ENCODE measurements at places on chromosomes 1 and 21.

GRCh38 chr1:237492359-237492758, 398.4 kb downstream of the ZP4 start:
- no peak for DNase-seq

DNA sequence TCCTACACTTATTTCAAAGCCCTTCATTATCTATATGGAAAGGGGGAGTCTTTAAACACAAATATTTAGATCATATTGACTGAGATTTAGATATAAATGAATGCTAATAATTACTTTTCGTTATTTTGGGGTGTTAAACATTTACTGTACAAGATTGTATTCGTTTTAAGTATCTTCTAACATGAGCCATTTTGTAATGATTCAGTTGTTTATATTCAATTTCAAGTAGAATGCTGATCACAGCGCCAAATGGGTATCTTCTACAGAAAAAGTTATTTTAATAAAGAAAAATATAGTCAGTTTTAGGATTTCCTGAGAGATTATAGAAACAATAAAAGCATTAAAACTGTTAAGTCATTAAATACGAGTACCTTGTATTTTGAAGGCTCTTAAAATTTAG, 104.5 kb upstream of the HNRNPU start:
- peak; percentile 19 for DNase-seq

DNA sequence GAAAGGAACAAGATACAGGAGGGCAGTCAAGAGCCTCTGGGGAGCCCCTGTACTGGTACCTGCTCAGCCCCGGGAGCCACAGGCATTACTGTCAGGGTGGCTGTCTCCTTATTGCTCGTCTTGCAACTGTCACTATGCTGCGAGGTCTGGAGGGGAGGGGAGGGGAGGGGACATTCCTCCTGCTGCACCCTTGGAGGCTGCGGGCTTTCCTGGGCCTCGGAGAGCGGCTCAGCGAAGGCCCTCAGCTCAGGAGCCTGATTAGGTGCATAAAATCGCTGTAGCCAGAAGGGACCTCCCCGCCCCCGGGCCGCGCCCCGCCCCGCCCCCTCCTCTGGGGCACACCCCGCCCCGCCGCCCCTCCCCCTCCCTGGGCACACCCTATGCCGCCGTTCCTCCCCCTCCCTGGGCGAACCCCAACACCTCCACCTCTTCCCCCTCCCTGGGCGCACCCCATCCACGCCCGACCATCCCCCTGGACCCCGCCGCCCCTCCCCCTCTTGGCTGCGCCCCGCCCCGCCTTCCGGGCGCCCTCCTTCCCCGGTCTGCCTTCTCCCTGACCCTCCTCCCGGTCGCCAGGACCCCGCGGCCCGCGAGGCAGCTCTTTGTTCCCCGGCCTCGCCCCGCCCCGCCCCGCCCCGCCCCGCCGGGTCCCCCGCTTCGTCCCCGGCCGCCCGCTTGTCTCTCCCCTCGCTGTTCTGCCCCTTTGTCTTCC, 35.5 kb downstream of the CACHD1 start:
- peak; percentile 63 for DNase-seq

DNA sequence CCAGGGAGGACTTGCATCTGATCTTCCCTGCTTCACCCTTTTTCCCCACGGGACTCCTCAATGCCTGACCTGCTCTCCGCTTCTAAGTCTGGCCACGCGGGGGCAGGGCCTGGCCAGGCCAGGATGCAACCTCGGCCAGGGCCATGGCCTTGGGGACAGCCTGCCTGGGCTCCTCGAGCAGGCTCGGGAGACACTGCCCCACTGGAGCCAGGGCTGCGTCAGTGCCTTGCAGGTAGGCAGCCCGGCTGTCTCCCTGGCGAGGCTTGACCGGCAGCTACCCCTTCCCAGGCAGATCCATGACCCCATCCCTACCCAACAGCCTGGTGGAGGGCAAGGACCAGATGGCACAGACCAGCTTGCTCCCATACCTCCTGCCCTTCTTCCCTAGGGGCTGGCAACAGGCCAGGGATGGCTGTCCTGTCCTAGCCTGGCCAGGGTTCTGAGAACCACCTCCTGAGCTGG, 2.7 kb upstream of the PRDM16 start:
- DNase-seq = no peak

DNA sequence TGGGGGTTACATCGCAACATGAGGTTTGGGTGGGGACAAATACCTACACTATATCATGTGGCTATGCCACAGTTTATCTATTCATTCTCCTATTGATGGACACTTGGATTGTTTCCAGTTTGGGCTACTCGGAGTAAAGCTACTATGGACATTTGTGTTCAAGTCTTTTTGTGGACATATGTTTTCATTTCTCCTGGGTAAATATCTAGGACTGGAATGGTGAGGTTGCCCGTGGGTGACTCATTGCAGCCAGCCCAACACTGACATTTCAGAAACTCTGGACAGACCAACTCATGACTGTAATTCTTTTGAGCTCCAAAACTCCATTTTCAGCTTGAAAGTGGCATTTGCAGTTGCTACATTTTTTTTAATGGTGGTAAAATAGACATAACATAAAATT, 82.7 kb downstream of the KAZN start:
- no peak for DNase-seq

DNA sequence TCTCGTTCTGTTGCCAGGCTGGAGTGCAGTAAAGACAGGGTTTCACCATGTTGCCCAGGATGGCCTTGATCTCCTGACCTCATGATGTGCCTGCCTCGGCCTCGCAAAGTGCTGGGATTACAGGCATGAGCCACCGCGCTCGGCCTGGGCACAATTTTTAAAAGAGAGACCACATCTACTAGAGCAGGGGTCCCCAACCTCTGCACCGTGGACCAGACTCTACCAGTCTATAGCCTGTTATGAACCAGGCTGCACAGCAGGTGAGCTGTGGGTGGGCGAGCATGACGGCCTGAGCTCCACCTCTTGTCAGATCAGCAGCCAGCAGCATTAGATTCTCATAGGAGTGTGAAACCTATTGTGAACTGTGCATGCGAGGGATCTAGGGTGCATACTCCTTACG, 20.8 kb downstream of the TNNT2 start:
- DNase-seq = no peak

All from NCI-H1417 (cell line).